NAMALWA (cell line): ENCODE measurements at places on chromosomes 4 and X.
A peak's percentile ranks its signal among the peaks of the same experiment; 100 is the strongest.

- no peak for DNase-seq
These were observed 3.1 kb upstream of the NR3C2 start for GRCh38 chr4:148445071-148445859.

DNA sequence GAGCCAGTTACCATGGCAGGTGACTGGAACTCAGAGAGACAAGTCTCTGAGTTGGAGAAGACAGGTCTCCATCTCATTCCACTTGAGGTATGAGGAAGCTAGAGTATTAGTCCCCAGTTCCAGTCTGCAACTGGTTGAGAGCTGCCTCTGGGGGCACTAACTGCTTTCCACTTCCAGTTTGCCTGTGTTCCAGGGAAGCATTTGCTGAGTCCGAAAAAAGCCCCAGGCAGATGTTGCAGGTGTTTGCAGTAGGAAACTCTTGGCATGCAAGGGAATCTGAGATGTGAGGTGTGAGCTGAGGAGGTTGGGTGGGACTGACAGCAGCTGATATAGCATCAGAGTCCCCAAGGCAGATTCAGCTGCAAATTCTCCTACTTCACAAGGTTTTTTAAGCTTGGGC is 272.2 kb upstream of the CASK start:
- DNase-seq = no peak

DNA sequence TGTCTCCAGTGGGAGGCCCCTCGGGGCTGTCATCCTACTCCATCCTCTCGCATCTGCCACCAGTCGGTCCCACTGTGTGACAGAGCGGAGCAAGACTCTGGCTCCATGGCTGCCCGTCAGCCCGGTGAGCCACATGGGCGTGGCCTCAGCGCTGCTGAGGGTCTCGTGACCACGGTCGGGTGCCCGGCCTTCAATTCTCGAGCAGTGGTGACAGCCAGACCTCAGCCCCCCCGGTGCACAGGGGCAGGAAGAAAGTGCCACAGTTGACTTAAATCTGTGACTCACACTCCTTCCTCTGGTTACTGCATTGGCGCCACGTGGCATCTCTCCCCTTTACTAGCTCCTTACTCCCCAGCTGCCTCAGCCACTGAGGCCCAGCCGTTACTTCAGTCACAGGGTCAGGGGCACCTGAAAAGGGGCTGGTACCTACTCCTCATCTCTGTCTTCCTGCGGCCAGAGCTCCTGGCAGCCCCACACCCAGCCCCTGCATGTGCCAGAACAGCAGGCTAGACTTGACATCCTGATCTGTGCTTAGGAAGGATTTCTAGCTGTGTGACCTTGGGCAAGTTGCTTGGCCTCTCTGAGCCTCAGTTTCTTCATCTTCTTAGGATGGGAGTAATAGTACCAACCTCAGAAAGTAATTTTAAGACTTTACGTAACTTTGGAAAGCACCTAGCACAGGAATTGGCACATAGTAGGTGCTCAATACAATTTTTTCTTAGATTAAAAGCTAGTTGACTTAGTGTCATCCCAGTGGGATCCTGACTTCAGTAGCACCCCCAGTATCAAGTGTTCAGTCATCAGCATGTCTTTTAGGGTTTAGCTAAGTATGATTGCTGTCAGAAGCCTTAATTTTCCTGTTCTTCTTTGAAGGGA is 66.1 kb downstream of the TNIP2 start:
- peak; percentile 75 for DNase-seq

- DNase-seq = no peak
These were observed 55.0 kb downstream of the EFNB1 start for GRCh38 chrX:68883800-68884199.

- DNase-seq = peak; percentile 68
These were observed 88.8 kb upstream of the ESX1 start for GRCh38 chrX:104343428-104344129.

GRCh38 chrX:55007656-55008055 is 7.5 kb downstream of the APEX2 start:
- no peak for DNase-seq

GRCh38 chr4:145487631-145488030 is 6.0 kb downstream of the SMAD1 start:
- DNase-seq = peak; percentile 92

DNA sequence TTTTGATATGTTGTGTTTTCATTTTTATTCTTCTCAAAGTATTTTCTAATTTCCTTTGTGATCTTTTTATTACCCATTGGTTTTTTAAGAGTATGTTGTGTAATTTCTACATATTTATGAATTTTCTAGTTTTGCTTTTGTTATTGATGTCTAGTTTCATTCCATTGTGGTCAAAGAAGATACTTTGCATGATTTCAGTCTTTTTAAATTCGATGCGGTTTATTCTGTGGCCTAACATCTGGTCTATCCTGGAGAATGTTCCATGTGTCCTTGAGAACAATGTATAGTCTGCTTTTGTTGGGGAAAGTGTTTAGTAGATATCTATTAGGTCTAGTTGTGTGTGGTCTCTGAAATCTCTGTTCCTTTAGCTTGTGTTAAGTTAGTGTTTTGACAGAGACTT is 46.2 kb downstream of the PPEF1 start:
- DNase-seq = no peak

DNA sequence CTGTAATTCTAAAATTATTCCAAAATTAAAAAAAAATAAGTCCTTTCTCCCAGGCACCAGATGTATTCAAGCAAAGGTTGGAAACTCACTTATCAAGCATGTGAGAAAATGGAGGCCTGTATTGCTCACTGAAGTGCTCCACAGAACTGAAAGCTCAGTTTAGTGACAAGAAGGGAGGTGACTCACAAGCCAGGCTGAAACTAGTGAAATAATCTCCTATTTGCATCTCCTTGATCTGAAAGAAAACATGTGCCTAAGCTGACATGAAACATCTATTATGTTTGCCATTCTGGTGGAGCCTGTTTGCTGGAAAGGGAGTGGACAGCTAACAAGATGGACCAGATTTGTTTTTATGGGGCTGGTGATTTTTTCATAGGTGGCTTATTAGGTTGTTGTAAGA is 54.0 kb upstream of the AMELX start:
- DNase-seq = no peak

DNA sequence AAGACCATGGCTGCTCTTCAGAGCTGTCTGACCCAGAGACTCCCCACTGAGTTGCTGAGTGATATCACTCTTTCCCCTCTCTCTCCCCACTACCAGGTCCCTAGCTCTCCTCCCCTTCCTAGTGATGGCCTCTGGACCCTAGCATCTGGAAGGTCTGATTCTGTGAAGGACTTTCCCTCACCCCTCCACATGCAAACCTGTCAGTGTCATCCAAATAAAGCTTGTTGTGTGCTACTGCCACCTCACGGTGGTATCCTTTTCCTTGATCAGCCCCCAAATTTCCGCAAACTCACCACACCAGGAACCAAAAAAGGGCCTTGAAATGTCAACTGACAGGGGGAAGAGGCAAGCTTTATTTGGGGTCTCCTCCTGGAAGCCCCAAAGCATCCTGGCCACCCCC is 500.2 kb downstream of the IDS start:
- DNase-seq = peak; percentile 13

- no peak for DNase-seq
These were observed 327.9 kb upstream of the VCX start for GRCh38 chrX:7514871-7515599.

- no peak for DNase-seq
These were observed at the start of gene BEX3 for GRCh38 chrX:103376118-103376978. Gene BEX3 (plus strand): TSS chrX:103376538. CDS start chrX:103377522, 984 bp downstream.

GRCh38 chr4:128334256-128334655 is 46.6 kb upstream of the PGRMC2 start:
- no peak for DNase-seq

DNA sequence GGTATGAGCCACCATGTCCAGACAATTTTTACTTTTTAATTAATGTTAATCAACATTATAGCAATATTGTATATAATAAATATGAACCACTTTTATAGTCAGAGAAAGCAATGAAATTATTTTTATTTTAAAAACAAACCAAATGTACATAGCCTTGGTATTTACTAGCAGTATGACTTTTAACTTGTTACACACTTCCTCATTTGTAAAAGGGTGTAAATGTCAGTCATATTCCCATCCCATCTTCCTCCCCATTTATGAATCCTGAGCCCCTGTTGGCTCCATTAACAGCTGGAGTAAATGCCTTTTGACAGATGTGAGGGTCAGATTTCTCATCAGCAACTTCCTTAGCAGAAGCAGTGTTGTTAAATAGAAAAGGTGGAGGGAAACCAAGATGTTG is 179.6 kb upstream of the SPRY1 start:
- DNase-seq = no peak

GRCh38 chr4:134393592-134393991 is 192.0 kb upstream of the PABPC4L start:
- DNase-seq = no peak

DNA sequence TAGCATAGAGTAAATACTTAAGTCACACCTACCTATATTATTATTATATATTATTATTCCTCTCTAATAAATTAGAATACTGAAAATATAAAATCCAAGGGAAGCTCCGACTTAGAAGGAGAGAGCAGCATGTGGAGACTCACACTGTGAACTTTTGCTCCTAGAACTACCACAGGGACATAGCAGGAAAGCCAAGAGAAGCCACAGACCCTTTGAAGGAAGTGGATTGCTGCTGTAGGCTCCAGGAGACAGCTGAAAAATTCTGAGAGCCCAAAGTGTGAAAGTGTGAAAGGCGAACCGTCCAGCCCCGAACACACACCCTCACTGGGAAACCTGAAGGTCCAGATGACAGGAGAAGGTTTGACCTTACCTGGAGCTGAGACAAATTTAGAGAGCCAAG is 177.0 kb downstream of the FAM13A start:
- DNase-seq = no peak

DNA sequence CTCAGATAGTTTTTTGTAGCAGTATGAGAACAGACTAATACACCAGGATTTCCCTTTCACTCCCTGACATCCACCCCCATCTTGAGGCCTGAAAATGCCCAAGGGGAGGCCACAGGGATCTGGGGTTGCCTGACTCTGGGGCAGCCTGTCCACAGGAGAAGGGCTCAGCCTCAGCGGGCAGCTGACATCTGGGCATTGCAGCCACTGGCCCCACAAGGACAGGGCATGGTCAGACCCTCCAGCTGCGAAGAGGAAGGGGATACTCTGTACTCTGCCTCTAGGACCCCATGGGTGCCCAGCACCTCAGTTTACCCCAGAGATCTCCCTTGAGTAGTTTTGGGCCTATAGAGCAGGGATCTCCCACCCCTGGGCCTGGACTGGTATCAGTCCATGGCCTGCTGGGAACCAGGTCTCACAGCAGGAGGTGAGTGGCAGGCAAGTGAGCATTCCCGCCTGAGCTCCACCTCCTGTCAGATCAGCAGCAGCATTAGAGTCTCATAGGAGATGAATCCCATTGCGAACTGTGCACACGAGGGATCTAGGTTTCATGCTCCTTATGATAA is 138.9 kb downstream of the HMX1 start:
- no peak for DNase-seq

DNA sequence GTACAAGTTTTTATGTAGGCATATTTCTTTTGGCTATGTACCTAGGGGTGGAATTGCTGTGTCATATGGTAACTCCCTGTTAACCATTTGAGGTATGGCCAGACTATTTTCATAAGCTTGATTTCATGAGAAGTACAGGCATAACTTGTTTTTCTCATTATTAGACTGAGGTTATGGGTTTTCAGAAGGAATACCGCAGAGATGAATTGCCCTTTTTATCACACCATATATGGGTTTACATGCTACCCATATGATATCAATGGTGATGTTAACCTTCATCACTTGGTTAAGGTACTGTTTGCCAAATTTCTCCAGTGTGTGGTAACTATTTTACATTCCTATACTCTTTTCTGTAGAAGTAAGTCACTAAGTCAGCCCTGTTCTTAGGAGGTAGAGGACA is 23.5 kb downstream of the RAB40A start:
- DNase-seq = no peak

GRCh38 chr4:45865781-45866180 is 258.1 kb downstream of the GABRG1 start:
- no peak for DNase-seq

DNA sequence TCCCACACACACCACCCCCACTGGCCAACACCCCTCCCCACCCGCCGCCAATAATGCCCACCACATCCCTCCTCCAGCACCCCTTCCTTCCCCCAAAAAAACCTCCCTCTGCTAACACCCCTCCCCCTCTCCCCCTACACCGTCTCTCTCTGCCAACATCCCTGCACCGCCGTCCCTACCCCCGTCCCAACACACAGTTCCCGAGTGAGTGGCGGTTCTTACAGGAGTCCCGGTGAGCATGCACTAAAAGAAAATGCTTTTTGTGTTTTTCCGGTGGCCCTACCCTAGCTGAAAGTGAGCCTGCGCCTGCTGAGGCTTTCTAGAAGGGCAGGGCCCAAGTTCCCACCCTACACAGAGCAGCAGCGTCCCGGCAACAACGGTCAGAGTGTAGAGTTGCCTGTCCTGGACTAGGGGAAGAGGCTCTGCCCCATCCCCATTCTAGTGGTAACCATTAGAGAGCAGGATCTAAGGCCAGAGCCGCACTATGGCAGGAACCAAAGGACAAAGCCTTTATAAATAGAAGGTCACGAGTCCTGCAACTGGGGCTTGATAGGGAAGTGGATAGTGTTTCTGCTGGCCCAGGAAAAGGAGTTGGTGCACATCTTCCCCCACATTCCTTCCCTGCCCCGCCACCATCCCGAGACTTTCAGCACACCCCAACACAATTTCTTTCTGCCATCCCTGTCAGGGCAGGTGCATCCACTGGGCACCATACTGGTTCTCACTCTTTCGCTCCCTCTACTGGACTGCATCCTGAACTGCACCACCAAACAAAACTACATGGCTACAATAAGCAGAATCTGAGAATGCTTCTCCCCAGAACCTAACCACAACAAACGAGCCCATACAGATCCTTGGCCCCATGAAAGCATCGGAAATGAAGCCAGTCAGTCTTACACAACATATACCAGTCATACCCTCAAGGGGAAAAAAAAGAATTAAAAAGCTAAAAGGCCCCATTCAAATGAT is 78.1 kb upstream of the PAGE3 start:
- DNase-seq = peak; percentile 46

DNA sequence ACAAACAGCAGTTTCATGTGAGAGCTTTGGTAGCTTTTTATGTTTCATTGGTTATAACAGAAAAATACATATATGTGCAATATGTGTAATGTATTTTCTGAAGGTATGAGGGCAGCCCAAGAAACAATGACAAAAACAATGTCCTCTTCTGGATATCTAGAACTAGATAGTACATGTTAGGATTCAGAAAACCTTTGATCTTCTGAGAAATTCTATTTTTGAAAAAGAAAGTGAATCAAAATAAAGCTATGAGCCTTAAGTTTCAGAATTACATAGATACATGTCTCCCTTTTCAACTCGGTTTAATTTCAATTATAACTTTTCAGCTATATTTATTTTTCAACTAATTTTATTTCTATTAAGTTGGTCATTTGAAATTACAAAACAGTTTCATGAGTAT is 131.9 kb downstream of the REELD1 start:
- DNase-seq = no peak
